ENCODE measurements at places on chromosomes 6 and 20.

GRCh38 chr6:104957301-104958177, 632 bp downstream of the LIN28B start:
- no peak for DNase-seq
- H3K36me3 ChIP-seq: peaks cover 7% of the 10 kb centered on the region
- peak overlapping the region; percentile 38 for H3K4me3 ChIP-seq
- H3K27ac ChIP-seq: no peak overlapping the region
- peaks cover 14% of the 10 kb centered on the region for H3K4me1 ChIP-seq

DNA sequence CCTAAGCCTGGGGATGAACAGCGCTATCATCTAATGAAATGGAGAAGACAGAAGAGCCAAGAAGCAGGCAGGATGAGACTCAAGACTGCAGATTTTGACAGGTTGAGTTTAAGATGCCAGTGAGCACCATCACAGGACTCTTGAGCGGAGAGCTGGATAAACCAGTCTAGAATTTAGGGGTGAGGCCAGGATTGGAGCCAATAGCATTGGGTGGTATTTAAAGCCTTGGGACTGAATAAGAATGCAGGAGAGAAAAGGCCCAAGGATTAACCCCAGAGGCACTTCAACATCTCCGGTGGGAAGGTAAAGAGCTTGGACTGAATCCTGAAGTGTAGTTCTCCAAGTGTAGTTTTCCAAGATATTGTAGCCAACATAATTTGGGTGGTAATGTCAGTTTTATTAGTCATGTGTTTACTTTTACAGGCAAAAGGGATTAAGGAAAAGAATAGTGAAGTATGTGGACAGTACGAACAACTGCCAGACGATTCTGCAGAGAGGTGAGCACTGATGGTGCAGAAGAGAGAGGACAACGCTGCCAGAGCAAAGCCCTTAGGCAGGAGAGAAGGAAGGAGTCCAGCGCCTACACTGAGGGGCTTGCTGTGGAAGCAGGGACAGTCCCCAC, 85.2 kb downstream of the DTNBP1 start:
- H3K4me1 ChIP-seq: no peaks in the 10 kb centered on the region
- peaks cover 10% of the 10 kb centered on the region for H3K36me3 ChIP-seq
- no peaks in the 10 kb centered on the region for H3K27me3 ChIP-seq
- DNase-seq: no peak

- no peaks in the 10 kb centered on the region for H3K36me3 ChIP-seq
- H3K4me1 ChIP-seq: no peaks in the 10 kb centered on the region
- H3K4me3 ChIP-seq: no peak overlapping the region
- no peak for DNase-seq
- no peak overlapping the region for H3K27ac ChIP-seq
These were observed 188.2 kb downstream of the ADGRG6 start for GRCh38 chr6:142489722-142490610.

- peaks cover 3% of the 10 kb centered on the region for H3K36me3 ChIP-seq
- H3K4me3 ChIP-seq: no peak overlapping the region
- no peaks in the 10 kb centered on the region for H3K27me3 ChIP-seq
- H3K27ac ChIP-seq: no peak overlapping the region
- H3K4me1 ChIP-seq: peaks cover 2% of the 10 kb centered on the region
These were observed 14.5 kb downstream of the CD109 start for GRCh38 chr6:73710470-73710869.

DNA sequence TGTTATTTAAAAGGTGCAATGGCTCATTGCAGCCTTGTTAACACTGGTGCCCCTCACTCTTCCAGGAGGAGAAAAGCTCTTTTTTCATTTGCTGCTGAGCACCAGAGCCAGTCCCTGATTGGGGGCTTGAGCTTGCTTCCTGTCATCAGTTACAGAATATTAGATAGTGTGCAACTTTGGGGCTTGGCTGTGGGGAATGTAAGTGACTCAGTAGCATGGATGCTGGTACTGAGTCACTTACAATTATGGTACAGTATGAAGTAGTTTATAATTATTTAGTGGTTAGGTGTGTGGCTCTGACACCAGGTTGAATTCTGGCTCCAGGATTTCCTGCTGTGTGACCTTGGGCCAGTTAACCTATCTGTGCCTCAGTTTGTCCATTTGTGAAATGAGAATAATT, 37.6 kb downstream of the ANKS1A start:
- H3K4me3 ChIP-seq: no peak overlapping the region
- H3K36me3 ChIP-seq: no peaks in the 10 kb centered on the region
- H3K4me1 ChIP-seq: peaks cover 2% of the 10 kb centered on the region
- H3K27ac ChIP-seq: no peak overlapping the region
- no peak for DNase-seq

DNA sequence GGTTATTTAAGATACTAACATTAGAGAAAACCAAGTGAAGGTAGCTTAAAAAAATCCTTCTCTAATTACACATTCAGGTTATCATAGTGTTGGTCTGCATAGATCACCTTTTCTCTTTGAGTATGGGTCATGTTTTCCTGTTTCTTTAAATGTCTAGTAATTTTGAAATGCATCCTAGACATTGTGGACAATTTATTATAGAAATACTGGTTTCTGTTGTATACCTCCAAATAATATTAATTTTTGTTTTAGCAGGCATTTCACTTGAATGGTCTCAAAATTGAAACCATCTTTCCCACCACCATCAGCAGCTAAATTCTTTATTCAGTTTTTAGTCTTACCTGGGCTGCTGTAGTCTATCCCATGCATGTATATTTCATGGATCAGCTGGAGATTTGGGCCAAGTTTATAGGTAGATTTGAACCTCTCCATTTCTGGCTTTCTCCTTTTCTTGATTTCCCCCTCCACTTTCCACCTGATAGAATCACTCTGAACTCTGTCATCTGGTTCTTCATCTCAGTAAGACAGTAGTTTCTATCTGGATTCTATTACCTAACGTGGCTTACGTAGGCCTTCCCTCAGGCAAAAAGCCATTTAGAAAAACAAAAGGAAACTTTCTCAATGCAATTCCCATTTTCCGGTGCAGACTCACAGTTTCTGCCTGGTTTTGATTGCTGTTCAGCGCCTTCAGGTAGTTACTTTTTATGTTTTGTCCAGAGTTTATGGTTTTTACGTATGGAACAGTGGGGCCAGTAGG, 52.3 kb downstream of the ZFAND3 start:
- peaks cover 56% of the 10 kb centered on the region for H3K4me1 ChIP-seq
- no peak overlapping the region for H3K4me3 ChIP-seq
- peaks cover 13% of the 10 kb centered on the region for H3K36me3 ChIP-seq
- H3K27me3 ChIP-seq: no peaks in the 10 kb centered on the region
- no peak overlapping the region for H3K27ac ChIP-seq
- DNase-seq: no peak

DNA sequence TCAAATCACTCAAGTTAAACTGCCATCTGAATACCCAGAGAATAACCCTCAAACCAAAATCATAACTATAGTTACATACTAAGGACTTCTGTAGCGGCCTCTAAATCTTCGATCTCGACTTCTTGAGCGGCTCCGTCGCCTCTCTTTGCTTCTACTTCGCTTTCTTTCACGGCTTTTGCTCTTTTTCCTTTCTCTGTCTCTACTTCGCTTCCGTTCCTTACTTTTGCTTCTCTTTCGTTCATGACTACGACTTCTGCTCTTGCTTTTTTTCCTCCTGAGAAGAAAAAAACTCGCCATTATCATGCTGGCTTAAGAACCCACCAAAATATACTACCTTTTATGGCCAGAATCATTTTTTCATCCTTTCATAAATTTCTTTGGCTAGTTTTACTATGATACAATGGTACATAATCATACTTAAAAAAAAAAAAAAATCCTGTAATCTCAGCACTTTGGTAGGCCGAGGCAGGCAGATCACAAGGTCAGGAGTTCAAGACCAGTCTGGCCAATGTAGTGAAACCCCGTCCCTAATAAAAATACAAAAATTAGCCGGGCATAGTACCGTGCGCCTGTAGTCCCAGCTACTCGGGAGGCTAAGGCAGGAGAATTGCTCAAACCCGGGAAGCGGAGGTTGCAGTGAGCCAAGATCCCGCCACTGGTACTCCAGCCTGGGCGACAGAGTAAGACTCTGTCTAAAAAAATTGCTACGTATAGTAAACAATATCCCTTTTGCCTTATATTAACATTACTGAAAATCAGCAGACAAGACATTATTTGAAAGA, 10.0 kb downstream of the RBM39 start:
- peaks cover 47% of the 10 kb centered on the region for H3K4me1 ChIP-seq
- H3K27ac ChIP-seq: peak overlapping the region; percentile 2
- no peaks in the 10 kb centered on the region for H3K27me3 ChIP-seq
- no peak for DNase-seq
- no peak overlapping the region for H3K4me3 ChIP-seq

- no peak overlapping the region for H3K27ac ChIP-seq
- no peak overlapping the region for H3K4me3 ChIP-seq
- no peaks in the 10 kb centered on the region for H3K4me1 ChIP-seq
- H3K27me3 ChIP-seq: no peaks in the 10 kb centered on the region
These were observed 197.5 kb downstream of the BCKDHB start for GRCh38 chr6:80304014-80304413.

GRCh38 chr20:51876313-51876940, 74.1 kb upstream of the SALL4 start:
- H3K36me3 ChIP-seq: no peaks in the 10 kb centered on the region
- H3K27me3 ChIP-seq: peaks cover 4% of the 10 kb centered on the region
- no peak overlapping the region for H3K4me3 ChIP-seq
- H3K4me1 ChIP-seq: no peaks in the 10 kb centered on the region
- no peak for DNase-seq

DNA sequence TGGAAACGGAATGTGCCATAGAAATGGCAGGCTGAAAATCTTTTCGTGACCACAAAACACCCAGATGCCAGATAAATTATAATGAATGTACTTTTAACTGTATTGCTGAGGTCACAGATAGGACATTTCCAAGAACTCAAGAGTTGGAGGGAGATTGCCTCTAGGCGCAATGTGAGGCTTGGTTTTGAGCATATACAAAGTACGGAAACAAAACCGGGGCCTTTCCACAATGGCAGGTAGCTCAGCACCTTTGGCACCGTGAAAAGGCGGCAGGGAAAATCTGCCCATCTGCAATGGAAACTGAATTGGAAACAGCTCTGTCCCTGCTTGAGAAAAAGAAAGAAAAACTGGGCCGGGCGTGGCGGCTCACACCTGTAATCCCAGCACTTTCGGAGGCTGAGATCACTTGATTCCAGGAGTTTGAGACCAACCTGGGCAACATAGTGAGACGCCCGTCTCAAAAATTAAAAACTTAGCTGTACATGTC, 10.5 kb upstream of the C20orf144 start:
- H3K27ac ChIP-seq: peak overlapping the region; percentile 80
- H3K27me3 ChIP-seq: no peaks in the 10 kb centered on the region
- peaks cover 59% of the 10 kb centered on the region for H3K4me1 ChIP-seq
- DNase-seq: peak; percentile 28

DNA sequence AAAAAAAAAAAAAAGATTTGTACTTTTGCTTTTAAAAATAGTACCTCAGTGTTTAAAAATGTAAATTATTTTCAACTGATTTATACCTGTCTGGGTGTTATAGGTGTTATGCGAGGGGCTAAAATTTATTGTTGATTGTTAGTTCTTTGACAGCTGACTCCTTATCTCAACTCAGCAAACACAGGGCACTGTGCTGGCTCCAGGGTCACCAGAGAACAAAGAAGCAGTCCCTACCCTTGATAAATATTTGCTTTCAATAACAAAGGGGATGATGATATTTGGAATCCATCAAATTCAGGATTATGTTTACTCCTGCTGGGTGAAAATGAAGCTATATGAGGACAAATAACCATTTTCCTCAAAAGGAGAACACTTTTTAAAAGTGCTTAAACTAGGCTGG, 34.2 kb upstream of the KAT14 start:
- no peaks in the 10 kb centered on the region for H3K4me1 ChIP-seq
- no peak overlapping the region for H3K27ac ChIP-seq
- H3K36me3 ChIP-seq: no peaks in the 10 kb centered on the region

- H3K4me3 ChIP-seq: no peak overlapping the region
- H3K27me3 ChIP-seq: peaks cover 20% of the 10 kb centered on the region
- no peaks in the 10 kb centered on the region for H3K4me1 ChIP-seq
- H3K36me3 ChIP-seq: no peaks in the 10 kb centered on the region
- DNase-seq: no peak
These were observed 6.4 kb downstream of the EDN1 start for GRCh38 chr6:12296604-12297003.

DNA sequence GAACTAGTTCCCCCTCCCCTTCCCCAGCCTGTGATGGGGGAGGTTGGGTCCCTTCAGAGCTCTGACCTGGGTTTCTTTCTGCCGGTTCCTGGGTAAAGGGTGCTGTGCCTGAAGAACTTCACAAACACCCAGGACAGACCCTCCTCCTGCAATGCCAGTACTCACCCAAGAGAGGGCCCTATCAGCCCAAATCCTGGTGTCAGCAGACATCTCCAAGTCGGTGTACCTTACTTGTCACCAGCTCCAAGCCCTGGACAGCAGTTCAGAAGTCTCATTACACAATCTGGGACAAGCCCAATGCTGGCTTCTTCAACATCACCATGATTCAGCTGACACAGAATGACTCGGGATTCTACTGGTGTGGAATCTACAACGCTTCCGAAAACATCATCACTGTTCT, 467 bp downstream of the TREML4 start:
- no peaks in the 10 kb centered on the region for H3K4me1 ChIP-seq

GRCh38 chr20:24487240-24487639, 17.8 kb downstream of the SYNDIG1 start:
- no peaks in the 10 kb centered on the region for H3K36me3 ChIP-seq
- peaks cover 2% of the 10 kb centered on the region for H3K27me3 ChIP-seq
- H3K27ac ChIP-seq: no peak overlapping the region
- no peak overlapping the region for H3K4me3 ChIP-seq
- no peak for DNase-seq
- no peaks in the 10 kb centered on the region for H3K4me1 ChIP-seq

DNA sequence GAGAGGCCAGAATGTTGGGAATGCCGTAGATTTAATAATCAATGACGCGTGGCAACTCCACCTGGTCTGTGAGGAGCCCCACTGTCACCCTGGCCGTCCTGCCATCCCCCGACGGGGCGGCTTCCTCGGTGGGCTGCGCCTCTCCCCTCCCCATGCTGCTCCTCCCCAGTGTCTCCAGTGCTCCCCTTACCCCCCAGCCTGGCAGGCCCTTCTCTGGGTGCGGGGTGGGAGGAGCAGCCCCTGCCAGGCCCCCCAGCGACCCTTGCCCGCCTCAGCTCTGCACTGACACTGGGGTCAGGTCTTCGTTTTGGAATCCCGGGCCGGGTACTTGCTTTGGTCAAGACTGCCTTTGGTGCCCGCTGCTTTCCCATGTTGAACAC, 82.3 kb upstream of the FRMD1 start:
- H3K27ac ChIP-seq: no peak overlapping the region
- peaks cover 10% of the 10 kb centered on the region for H3K27me3 ChIP-seq
- H3K36me3 ChIP-seq: no peaks in the 10 kb centered on the region
- no peaks in the 10 kb centered on the region for H3K4me1 ChIP-seq

DNA sequence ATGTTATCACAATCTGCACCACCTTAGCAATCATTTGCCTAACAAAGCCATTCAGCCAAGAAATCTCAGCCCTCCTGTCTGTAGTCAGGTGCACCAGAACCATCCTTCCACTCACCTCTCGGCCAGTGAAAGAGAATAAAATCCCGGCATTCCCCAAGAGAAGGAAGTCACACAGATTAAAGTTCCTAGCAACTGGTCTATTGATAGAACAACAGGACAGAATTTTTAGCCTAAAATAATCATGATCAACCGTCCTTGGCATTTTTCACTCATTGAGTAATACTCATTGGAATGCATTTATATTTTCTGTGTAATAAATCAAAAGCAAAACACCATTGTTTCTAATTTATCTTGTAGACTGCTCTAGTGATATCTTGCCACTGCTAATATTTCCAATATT, 85.7 kb upstream of the CDH4 start:
- H3K27ac ChIP-seq: no peak overlapping the region
- H3K4me3 ChIP-seq: no peak overlapping the region
- DNase-seq: no peak
- H3K27me3 ChIP-seq: peaks cover 6% of the 10 kb centered on the region
